Thoracic aorta (tissue), 2 donors: ENCODE measurements at places on chromosomes 6 and 20. TPM values are rescaled to one million over a fixed set of nuclear protein-coding genes. Genes with fewer than 3 reads are reported as not detected.

The CTCFL gene
- total RNA-seq: not detected

The TOX2 gene
- total RNA-seq: 4.2 TPM

DNA sequence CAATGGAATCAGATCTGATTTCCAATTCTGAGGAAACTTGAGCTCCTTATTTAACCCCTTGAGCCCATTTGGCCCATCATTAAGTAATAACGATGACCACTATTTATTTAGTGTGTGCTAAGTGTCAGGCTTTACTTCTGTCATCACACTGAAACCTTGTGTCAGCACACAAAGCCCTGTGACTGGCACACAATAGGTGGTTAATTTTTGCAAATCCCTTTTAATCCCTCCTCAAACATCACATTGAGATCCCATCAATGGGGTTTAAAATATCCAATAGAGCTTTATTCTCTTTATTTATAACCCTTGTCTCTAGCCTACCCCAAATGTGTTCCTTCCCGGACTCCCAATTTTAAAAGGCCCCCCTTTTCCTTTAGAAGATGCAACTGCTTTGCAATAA lies 656.8 kb upstream of the CHD6 start:
- H3K4me3 ChIP-seq: no peak overlapping the region
- no peak overlapping the region for H3K27ac ChIP-seq
- no peaks in the 10 kb centered on the region for H3K27me3 ChIP-seq
- no peaks in the 10 kb centered on the region for H3K36me3 ChIP-seq
- DNase-seq: no peak

- peak overlapping the region; percentile 94 for H3K4me3 ChIP-seq
- no peaks in the 10 kb centered on the region for H3K27me3 ChIP-seq
- H3K36me3 ChIP-seq: peaks cover 33% of the 10 kb centered on the region
- peaks cover 27% of the 10 kb centered on the region for H3K4me1 ChIP-seq
Measured at GRCh38 chr20:63709149-63709527, 1.3 kb downstream of the ZGPAT start.

GRCh38 chr6:104639668-104640067 lies 220.1 kb downstream of the HACE1 start:
- no peak for DNase-seq
- no peaks in the 10 kb centered on the region for H3K36me3 ChIP-seq
- no peak overlapping the region for H3K27ac ChIP-seq
